Bone marrow (tissue), 2 donors: ENCODE measurements at places on chromosomes 1 and 21.

GRCh38 chr1:40825435-40825788, 36.8 kb downstream of the CITED4 start:
- DNase-seq = no peak

GRCh38 chr1:234141006-234141405, 232.2 kb upstream of the COA6 start:
- no peak for DNase-seq

GRCh38 chr1:40382108-40382460, 8.6 kb downstream of the SMAP2 start:
- DNase-seq = no peak

DNA sequence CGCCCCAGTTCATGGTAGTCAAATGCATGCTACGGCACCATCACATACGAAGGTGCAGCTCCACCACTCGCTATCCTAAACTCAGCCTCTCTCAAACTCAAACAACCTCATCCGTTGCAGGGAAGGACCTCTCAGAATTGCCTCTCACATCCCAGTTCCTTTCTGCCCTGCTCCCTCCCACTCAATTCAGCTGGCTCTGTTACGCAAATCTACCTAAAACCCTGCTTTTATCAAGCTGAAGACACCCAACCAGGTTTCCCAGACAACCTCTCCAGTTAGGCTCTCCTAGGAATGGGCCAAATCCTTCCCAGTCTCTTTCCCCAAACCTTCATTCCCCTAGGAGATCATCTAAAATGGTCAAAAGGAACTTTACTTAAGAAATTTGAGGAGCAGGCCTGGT, 62.9 kb downstream of the CLSTN1 start:
- no peak for DNase-seq

- no peak for DNase-seq
These were observed 1.6 kb upstream of the PTGS2 start for GRCh38 chr1:186681801-186682200.

DNA sequence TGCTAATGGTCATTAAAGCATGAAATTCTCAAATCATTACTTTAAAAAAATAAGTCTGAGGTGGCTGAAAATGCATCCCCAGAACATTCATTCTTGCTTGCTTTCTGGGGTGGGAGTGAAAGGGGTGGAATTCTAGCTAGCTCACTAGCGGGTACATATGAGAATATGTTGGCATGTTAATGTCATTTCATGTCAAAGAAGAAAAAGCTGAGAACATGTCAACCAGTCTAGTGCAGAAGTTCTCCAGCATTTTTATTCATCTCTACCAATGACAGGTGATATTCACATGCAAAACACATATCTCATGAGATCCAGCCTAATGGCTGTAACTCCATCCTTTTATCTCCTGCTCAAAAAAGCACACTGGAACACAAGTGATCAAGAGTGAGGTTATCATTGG, 49.1 kb downstream of the ZNHIT6 start:
- DNase-seq = no peak

DNA sequence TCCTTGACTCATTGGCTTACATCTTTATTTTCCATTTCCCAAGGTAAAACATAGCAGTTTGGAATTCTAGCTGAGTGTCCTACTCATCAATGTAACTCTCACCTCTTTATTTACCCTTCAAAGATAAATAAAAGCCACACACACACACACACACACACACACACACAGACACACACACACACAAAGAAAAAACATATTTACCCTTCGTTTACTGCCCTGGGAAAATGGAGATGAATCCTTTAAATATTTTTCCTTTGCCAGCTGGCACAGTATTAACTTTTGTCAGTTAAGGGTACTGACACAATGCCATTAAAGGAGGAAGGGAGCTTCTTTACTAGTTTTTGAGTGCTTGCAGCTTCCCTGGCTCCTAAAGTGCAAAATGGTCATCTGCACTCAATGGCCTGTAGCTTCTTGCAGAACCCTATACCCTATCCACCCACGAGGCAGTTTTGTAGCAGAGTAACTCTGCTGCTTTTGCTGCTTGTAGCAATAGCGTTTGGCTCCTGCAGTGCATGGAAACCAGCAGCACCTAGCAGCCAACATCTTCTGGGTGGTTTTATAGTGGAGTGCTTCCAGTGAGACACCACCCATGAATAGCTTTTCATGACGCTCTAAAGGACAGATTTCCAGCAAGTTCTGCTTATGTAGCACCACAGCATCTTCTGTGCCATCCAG, 103.7 kb downstream of the HS2ST1 start:
- DNase-seq = no peak

GRCh38 chr21:44495611-44496563, 40.6 kb downstream of the LRRC3 start:
- no peak for DNase-seq

- no peak for DNase-seq
These were observed 119.2 kb downstream of the TSEN15 start for GRCh38 chr1:184170719-184171118.

DNA sequence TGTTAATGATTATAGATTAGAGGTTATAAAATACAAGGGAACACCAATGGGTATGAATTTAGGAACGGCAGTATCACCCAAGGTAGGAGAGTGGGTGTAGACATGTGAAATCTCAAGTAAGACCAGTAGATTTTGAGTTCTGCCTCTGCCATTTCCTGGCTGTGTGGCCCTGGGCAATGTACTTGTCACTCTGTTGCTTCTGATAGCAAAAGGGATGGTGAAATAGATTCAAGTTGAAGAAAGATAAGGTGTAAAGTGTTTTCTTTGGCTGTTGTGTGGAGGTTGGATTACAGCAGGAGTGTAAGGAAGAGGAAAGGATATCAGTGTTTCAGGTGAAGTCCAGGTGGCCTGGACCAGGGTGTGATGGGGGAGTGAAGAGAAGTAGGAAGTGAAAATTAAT, 64.3 kb downstream of the ADSS2 start:
- DNase-seq = no peak

GRCh38 chr1:172245788-172246187, 174.7 kb upstream of the C1orf105 start:
- no peak for DNase-seq

DNA sequence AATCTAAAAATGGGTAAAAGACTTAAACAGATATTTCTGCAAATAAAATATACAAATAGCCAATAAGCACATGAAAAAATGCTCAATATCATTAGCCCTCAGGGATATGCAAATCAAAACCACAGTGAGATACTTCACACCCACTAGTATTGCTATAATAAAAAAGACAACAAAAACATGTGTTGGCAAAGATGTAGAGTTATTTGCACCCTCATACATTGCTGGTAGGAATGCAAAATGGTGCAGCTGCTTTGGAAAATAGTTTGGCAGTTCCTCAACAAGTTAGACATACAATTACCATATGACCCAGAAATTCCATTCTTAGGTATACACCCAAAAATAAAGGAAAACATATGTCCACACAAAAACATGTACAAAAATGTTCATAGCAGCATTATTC, 30.2 kb downstream of the ZZZ3 start:
- DNase-seq = no peak

DNA sequence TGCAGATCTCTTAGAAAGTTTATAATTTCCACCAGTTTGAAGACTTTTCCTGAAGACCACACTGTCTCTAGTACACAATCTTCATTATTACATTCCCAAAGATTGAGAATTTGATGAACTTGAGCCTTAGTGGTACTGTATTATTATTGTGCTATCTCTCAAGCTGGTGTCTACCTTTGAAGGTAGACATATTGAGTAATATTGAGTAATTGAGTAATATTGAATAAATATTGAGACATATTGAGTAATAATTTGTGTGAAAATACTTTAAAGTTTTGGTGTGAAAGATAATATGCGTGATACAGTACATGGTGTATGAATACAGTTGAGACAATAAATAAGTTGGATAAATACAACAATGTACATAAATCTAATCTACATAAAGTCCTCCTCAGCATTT, 613.1 kb upstream of the ADGRL2 start:
- DNase-seq = no peak

DNA sequence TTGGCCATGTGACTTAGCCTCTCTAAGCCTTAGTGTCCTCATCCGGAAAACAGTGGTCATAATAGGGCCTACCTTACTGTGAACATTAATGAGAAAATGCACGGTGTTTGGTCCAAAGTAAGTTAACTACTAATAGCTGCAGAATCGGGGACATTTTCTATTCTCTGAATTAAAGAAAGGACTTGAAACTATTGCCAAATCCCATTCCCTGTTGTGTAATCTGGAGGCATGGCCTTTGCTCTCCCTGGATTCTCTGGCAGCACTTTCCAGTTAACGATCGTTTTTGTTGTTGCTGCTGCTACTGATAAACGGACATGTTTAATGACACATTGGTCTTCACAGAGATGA, 30.5 kb downstream of the FMO4 start:
- DNase-seq = no peak

DNA sequence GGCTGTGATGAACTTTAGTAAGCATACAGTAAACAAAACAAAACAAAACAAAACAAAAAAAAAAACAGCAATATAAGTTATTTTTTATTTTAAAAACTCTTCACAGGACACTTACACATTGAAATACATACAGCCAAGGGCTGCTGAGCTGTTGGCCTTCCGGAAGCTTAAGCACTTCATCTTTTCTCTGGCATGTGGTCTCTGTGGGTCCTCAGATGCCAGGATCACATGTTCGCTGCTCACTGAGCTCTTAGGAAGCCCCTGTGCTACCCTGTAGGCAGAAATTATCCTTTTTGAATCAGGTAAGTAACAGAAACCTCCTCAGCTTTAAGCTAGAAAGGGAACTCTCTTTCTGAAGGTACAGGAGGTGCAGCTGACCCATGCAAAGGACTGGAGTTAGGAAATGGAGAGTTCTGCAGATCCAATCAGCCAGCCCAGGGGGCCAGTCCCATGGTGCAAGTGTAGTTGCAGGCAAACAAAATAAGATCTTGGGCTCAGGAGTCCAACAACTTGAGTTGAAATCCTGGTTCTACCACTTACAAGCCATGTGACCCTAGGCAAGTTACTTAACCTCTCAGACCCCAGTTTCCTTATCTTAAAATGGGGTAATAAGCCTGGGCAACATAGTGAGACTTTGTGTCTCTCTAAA, 22.4 kb upstream of the MED18 start:
- no peak for DNase-seq

- DNase-seq = no peak
These were observed 32.4 kb downstream of the KANK4 start for GRCh38 chr1:62286786-62287224.

DNA sequence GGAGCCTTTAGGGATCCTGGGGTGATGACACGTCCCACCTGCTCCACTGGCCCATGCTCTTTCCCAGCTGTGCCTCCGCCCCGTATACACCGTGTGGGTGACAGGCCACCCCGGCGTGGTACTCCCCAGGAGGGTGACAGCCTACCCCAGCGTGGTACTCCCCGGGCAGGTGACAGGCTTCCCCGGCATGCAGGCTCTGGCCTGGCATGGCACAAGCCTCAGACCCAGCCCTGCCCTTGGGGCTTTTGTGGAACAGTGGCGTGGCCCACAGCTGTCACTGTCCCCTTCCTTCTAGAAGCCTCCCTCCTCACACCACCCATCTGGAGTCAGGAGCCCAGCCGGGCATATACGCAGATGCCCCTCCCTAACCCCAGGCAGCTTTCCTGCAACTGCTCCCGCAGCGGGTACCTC, 4.7 kb upstream of the PFKL start:
- DNase-seq = no peak

GRCh38 chr1:246639732-246640131, 73.5 kb downstream of the CNST start:
- DNase-seq = no peak

DNA sequence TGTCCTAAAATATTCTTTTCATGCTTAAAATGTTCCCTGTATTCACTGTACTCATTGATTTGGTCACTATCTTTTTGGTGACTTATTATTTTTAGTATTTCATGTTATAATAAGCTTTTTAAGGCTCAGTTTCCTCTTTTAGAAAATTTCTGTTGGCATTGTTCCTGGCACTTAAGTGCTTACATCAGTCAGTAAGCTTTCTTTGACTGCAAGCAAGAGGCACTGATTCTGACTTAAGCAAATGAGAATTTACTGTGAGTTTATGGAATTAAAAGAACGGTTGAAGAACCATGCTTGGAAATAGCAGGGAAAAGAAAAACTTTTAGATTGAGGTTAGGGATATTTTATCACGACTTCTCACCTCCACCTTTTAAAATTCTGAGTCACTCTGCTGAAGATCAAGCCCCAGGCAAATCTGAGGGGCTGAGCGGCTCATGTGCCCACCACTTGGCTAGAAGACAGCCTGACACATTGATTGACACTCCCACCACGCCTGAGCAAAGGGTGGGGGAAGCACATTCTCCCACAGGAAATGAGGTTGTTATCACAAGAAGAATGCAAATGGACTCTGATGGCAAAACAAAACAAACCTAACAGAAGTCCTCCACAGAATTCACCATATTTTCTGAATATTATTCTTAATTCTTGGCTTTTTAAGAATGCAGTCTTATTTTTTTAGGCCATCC, 102.8 kb downstream of the KCTD3 start:
- no peak for DNase-seq

GRCh38 chr1:48674641-48675040, 102.0 kb downstream of the BEND5 start:
- DNase-seq = no peak

DNA sequence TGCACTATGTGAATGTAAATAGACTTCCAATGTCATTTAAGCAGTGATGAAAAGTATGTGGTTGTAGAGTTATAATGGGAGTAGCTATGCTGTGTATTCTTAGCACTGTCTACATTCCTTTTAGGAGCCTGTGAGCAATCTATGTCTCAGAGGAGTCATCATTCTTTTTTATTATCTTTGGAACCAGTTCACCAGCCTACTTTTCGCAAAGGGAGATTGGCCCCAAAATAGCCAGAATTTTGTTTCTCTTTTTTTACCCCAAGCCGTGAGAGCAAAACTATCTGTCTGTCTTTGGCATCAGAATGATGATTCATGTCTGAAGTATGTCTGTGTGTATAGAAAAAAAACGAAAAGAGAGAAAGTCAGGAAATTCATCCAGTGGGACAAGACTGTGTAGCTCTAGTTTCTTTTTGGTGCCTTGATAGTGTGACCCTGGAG, 44.2 kb downstream of the OSBPL9 start:
- no peak for DNase-seq

- DNase-seq = no peak
These were observed 195.8 kb downstream of the TPR start for GRCh38 chr1:186179231-186179630.

DNA sequence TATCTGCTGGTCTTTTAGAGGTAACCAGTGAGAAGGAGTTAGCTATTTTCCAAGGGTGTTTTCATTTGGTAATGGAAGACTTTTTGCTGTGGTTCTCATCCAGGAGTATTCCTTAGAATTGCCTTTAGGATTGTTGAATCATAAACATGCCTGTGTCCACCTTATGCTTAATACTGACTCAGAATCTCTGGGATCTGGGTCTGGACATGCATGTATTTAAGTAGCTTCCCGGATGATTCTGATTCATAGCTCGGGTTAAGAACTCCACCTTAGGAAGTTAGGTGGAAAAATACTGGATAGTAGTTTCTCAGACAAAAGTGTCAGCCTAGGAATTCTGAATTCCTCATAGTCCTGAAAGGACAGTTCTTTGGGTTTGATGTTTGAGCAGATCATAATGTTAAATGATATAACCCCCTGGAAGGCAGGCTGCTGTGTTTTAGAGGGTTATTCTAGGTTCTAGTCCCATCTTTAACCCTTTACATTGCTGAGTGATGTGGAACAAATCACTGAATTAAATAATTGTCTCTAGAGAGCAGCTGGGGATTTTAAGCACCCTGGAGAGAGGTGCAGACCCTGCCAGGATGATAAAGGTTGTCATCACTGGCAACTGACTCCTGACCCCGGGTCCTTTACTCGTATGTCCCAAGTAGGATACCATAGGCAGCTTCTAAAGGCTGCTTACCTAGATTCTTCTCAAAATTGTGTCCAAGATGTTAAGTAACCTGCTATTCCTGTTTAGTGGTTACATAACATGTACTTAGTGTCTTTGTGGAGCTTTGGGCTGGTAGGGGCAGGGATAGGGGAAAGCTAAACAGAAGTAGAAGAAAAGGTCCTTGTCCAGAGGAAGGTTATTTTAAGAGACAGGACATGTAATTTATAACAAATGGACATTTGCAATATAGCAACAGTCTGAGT, 14.5 kb upstream of the C4BPB start:
- no peak for DNase-seq
